ENCODE measurements at places on chromosomes 16 and 17.

- no peak for DNase-seq
Observed at GRCh38 chr16:68283346-68283745, 19.0 kb downstream of the SLC7A6 start.

DNA sequence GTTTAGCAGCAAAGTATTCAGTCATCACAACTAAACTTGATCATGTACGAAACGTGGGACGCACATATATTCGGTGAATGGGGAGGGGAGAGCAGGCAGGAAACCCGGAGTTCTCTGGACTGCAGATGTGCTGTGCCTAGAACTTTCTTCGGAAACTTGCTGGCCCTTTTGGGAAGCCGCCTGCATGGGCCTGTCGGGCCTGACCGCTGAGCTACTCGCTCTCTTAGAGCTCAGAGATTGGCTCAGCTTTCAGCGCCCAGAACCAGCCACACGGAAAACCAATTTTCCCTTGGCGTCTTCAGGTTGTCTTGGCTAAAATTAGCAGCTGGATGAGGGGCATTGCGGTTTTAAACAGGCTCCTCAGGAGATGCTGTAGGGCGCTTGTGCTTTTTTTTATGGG, 38.1 kb downstream of the ZDHHC7 start:
- DNase-seq, result no peak

GRCh38 chr17:12290207-12290606, 269.5 kb downstream of the MAP2K4 start:
- no peak for DNase-seq

- no peak for DNase-seq
Observed at GRCh38 chr16:65981057-65981456, 385.4 kb upstream of the CDH5 start.

- no peak for DNase-seq
Observed at GRCh38 chr17:16286947-16287562, 66.2 kb downstream of the CENPV start.
